ENCODE measurements at places on chromosomes 16 and 17. TPM values are rescaled to one million over a fixed set of nuclear protein-coding genes. Genes with fewer than 3 reads are reported as not detected.

RMI2 gene
- 0.56 TPM for total RNA-seq

GRCh38 chr16:57091975-57092785 is at the start of gene CPNE2:
TSS of gene CPNE2 (plus strand) at chr16:57092583. CDS start at chr16:57110743, 18,160 bp downstream.
- peak within 1 kb of the TSS; percentile 84 for H3K27ac ChIP-seq
- peak; percentile 84 for DNase-seq
- no peaks in the 10 kb centered on the region for H3K27me3 ChIP-seq
- peak within 1 kb of the TSS; percentile 76 for H3K4me3 ChIP-seq
- no peaks in the 10 kb centered on the region for H3K36me3 ChIP-seq

- H3K27me3 ChIP-seq, result peaks cover 19% of the 10 kb centered on the region
- H3K4me1 ChIP-seq, result no peaks in the 10 kb centered on the region
- no peak overlapping the region for H3K27ac ChIP-seq
- H3K36me3 ChIP-seq, result no peaks in the 10 kb centered on the region
These were observed 19.3 kb upstream of the ASGR2 start for GRCh38 chr17:7133916-7134315.

DNA sequence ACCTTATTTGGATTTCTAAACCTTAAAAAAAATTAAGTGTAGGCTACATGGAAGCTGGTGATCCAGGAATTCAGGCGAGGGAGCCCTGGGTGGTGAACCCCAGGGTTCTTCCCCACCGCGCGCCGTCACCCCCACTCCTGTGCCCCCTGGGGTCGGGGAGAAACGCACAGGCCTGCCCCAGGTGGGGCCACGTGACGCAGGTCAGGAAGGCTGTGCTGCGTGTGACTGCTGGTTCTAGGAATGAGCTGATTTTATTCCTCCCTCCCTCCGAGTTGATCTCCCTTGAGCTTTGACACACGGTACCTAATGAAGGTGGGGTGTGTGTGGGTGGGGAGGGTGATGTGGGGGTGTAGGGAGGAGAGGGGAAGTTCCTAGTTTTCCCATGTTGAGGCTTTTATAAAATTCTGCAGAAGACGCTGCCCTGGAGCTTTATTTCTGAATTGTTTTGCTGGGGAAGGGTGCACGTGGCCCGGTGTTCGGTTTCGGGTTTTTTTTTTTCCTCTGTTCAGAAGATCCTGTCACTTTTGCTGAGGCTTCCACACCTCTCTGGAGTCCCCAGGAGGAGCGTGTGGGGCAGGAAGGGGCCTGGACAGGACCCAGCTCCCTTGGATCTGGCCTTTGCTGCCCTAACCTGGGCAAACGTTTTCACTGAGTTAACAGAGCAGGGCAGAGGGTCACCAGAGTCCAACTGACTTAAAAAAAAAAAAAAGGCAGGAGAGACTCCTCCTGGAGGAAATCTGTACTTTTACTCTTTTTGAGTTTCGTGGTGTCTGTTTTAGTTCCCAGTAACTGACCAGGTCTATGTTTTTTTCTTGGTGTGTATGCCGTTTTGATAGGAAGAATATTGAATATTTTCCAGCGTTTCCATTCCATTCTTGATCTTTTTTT is 55.8 kb upstream of the GSE1 start:
- peak; percentile 19 for DNase-seq
- H3K36me3 ChIP-seq, result no peaks in the 10 kb centered on the region
- H3K4me1 ChIP-seq, result peaks cover 29% of the 10 kb centered on the region

DNA sequence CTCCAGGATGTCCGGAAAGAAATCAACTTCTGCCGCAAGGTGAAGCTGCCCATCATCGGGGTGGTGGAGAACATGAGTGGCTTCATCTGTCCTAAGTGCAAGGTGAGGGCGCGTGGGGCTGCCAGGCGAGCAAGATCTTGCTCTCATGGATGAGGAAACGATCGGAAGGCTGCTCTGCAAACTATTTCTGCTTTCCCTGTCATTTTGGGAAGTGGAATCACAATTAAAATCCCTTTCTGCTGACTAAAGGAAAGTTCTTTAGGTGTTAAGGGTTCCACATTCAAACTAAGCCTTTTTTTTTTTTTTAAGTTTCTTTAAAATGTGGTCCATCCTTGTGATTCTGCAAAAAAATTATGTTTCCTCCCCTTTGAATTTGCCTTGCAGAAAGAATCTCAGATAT is 17.7 kb downstream of the NUBP1 start:
- DNase-seq, result no peak
- H3K27me3 ChIP-seq, result no peaks in the 10 kb centered on the region
- H3K36me3 ChIP-seq, result peaks cover 8% of the 10 kb centered on the region
- no peak overlapping the region for H3K4me3 ChIP-seq

GRCh38 chr17:42422958-42423712 is at the start of gene CAVIN1:
TSS of gene CAVIN1 (minus strand) at chr17:42423256. CDS start at chr17:42423097, 159 bp downstream.
- no peaks in the 10 kb centered on the region for H3K27me3 ChIP-seq
- peak within 1 kb of the TSS; percentile 76 for H3K4me3 ChIP-seq
- H3K27ac ChIP-seq, result peak within 1 kb of the TSS; percentile 99
- peaks cover 2% of the 10 kb centered on the region for H3K36me3 ChIP-seq
- peak; percentile 100 for DNase-seq
- H3K4me1 ChIP-seq, result peaks cover 41% of the 10 kb centered on the region

FAM234A gene
- 139 TPM for total RNA-seq

ITGAL gene
- total RNA-seq, result 1.6 TPM

DNA sequence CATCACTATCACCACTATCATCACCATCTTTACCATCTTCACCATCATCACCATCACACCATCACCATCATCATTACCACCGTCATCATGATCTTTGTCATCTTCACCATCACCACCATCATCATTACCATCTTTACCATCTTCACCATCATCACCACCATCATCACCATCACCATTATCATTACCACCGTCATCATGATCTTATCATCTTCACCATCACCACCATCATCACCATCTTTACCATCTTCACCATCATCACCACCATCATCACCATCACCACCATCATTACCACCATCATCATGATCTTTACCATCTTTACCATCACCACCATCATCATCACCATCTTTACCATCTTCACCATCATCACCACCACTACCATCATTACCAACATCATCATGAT is 10.2 kb upstream of the ZNF469 start:
- DNase-seq, result no peak
- H3K4me1 ChIP-seq, result no peaks in the 10 kb centered on the region
- no peaks in the 10 kb centered on the region for H3K27me3 ChIP-seq
- H3K27ac ChIP-seq, result no peak overlapping the region
- no peak overlapping the region for H3K4me3 ChIP-seq

Data from heart left ventricle (tissue), 16 donors.